ENCODE measurements at places on chromosomes 7 and 10.

- no peak for DNase-seq
These were observed 12.6 kb downstream of the PDAP1 start for GRCh38 chr7:99395616-99396327.

GRCh38 chr7:26388256-26388655, 96.6 kb downstream of the SNX10 start:
- no peak for DNase-seq

DNA sequence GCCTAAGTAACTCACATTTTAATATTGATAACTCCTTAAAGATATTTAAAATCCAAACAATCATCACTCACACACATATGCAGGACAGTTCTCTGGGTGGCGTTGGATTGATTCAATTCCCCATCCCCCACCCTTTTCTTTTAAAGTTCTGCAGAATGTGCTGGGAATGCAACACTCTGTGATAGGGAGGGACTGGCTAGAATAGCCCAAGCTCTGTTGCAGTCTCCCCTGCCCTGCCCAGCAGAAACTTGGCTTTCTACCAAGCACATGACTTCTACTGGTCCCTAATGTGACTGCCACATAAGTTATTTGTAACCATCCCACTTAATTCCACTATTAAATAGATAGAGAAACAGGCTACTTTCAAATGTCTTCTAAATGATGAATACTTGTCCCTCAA, 55.2 kb downstream of the TWIST1 start:
- no peak for DNase-seq

DNA sequence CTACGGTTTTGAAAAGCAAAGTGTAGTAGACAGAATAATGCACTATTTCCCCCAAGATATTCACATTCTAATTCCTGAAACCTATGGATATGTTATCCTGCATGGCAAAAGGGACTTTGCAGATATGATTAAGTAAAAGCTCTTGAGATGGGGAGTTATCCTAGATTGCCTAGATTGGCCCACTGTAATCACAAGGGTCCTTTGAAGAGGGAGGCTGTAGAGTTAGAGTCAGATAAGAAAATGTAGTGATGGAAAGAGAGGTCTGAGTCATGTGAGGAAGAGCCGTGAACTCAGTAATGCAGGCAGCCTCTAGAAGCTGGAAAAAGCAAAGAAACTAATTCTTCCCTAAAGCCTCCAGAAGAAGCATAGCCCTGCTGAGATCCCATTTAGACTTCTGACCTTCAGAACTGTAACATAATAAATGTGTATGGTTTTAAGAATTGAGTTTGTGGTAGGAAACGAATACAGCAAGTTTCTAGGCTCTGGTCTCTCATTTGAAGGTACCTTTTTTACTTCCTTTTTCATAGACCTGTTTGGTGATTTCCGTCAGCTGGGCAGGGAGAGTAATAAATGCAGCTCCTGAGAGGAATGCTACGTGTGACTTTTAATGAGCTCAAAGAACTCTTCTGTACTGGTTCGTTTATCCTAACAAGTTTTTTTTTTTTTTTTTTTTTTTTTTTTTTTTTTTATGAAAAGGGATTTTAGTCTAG, 41.9 kb upstream of the NXPH1 start:
- no peak for DNase-seq

DNA sequence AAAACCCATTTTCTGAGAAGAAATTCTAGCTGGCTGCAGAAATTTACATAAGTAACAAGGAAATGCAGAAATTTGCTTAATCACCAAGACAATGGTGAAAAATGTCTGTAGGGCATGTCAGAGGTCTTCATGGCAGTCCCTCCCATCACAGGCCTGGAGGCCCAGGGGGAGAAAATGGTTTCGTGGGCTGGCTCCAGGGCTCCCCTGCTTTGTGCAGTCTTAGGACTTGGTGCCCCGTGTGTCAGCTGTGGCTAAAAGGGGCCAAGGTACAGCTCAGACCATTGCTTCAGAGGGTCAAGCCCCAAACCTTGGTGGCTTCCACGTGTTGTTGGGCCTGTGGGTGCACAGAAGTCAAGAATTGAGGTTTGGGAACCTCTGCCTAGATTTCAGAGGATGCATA, 215.9 kb downstream of the GPR158 start:
- DNase-seq, result no peak

DNA sequence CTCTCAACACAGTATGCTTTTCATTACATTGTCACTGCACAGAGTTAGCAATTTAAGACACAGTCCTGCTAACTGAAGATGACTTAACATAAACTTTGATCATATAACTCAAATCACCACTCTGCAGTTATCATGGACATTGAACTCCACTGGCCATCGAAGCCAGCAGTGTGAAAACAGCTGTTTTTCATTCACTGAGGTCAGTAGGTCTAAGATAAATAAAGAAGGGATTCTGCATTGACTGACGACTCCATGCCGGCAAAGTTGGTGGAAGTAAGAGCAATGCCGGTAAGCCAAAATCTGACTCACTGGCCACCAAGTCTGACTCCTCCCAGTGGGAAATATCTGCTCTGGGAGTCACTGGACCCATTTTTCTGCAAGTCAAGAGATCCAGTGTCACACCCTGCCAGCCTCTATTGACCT, 449.9 kb upstream of the ANKRD30A start:
- DNase-seq, result no peak

DNA sequence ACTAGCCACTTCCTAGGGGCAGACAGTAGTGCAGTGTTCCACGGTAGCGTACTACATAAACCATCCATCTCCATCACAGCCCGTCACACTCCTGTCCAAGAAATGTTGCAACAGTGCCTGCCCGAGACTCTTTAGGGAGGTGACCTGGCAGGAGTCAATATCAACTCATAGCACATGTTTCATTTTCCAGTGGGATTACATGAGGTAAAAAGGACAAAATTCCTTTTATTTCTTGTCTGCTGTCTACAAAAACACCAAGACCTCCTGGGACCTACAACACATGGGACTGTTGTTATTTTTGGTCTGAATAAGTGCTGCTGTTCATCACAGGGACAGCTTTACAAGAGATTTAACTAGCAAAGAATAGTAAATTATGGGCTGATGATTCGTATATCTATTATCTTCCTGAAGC, 99.9 kb downstream of the MPP7 start:
- DNase-seq, result peak; percentile 70

DNA sequence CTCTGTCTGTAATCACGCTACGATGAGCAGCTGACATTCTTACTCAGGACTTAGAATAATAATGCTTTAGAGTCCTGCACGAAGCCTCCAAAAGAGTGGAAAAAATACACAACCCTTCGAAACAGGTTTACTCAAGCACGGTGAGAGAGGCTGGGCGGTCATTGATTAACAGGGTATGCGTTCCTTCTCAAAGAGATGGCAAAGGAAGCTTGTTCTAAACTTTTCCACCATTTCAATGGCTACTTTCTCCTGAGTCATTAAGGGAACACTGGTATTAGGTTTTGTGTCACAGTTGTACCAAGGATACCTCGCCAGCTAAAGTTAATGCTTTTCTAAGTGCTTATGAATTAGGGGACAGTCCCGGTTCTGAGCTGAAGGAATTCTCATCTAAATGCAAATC, 141.9 kb upstream of the RHEB start:
- DNase-seq, result no peak

GRCh38 chr7:5231811-5232484, 41.9 kb downstream of the WIPI2 start:
- DNase-seq, result no peak

- no peak for DNase-seq
These were observed 557 bp downstream of the HOXA11 start for GRCh38 chr7:27184337-27185012.

DNA sequence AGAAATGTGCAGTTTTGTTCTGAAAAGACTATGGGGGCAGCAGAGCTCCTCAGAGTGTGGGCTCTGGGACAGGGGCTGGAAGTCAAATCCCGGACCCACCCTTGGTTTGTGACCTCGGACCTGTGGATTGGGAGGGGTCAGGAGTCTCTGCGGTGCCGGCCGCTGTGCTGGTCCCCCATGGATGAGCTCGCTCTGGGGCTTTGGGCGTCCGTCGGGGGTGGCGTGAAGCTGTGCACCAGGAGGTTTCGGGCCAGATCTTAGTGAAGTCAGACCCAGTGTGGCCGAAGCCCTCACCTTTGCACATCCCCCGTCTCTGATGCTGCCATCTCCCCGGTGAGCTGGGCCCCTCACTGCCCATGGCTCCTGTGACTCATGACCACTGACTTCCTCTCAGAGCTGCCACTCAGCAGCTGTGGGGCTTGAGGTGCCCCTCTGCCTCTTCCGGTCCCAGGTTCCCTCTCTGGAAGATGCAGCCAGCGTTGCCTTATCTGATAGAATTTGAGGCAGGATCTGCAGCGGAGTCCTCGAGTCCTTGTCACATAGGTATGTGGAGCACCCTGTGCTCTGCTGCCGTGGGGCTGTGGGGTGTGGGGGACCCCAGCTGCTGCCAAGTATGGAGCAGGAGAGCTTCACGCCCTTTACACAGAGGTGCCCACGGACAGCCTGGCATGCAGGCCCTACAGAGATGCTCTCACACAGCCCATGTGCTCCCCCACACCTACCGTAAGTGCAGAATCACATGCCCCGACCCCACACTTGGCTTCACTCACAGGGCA, 11.4 kb upstream of the SCART1 start:
- peak; percentile 38 for DNase-seq

DNA sequence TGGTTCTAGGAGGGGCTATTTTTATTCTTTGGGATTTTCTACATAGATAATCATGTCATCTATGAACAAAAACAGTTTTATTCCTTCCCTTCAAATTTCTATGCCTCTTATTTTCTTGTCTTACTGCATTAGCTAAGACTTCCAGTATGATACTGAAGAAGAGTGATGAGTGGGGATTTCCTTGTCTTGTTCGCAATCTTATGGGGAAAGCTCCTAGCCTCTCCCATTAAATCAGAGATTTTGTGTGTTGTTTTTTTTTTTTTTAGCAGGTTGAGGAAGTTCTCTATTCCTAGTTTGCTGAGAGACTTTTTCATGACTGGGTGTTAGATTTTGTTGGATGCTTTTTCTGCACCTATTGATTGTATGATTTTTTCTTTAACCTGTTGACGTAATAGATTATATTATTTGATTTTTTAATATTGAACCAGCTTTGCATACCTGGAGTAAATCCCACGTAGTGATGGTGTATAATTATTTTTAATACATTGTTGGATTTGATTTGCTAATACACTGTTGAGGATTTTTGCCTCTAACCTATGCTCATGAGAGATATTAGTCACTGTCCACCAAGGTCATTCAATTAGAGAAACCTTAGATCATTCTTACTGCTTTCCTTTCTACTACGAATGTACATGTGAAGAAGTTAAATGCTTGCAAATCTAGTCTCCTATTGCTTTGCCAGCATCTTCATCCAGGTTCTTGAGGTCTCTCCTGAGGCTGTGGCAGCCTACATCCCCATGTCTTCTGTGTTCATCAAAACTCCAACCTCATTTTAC, 6.5 kb downstream of the ATP5F1C start:
- no peak for DNase-seq

DNA sequence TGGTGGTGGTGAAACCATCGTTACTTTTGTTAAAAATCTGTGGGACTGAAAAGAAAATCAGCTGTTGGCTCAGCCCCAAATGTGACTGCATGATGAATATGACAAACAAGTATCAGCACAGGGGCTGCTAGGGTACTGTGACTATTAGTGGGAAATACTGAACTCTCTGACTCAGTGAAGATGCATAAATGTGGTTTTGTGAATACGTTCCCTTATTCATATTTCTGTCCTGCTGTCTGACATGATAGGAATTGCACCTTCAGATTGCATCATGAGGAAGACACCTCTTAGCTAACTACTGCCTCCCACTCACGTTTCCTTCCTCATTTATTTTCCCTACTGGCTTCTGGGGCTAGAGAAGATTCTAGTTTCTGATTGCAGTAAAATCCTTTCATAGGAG, 1.4 kb downstream of the CLEC5A start:
- DNase-seq, result no peak

GRCh38 chr7:3682028-3682710, 381.1 kb downstream of the SDK1 start:
- DNase-seq, result no peak

DNA sequence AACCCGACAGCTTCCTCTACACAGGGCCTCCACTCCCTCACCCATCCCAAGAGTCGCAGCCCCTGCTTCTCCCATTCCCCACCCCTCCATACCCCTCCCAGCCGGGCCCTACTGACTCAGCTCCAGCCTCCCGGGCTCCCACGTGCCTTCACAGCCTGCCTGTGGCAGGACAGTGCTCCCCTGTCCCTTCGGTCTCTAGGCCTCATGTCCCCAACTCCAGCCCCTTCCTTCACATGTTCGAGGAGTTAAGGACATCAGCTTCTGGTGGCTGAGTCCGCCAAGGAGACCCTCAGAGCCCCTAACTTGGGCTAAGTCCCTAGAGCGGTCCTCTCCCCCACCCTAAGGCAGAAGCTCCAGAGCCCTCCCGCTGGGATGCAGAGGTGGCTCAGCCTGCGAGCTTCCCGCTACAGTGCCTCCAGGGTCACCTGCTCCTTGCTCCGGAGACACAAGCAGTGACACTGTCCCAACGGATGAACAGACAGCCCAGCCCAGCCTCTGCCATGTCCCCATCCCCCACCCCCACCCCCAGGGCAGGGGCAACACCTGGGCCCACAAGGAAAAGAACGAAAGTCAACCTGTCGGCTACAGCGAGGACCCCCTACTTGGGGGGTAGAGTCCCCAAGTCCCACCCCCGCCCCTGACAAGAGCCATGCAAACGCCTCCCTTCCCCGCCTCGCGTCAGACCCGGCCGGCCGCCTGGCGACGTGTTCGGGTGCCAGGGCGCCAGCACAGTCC, 716 bp downstream of the SMARCD3 start:
- DNase-seq, result no peak

- no peak for DNase-seq
These were observed 13.9 kb downstream of the BRAT1 start for GRCh38 chr7:2541291-2542010.

DNA sequence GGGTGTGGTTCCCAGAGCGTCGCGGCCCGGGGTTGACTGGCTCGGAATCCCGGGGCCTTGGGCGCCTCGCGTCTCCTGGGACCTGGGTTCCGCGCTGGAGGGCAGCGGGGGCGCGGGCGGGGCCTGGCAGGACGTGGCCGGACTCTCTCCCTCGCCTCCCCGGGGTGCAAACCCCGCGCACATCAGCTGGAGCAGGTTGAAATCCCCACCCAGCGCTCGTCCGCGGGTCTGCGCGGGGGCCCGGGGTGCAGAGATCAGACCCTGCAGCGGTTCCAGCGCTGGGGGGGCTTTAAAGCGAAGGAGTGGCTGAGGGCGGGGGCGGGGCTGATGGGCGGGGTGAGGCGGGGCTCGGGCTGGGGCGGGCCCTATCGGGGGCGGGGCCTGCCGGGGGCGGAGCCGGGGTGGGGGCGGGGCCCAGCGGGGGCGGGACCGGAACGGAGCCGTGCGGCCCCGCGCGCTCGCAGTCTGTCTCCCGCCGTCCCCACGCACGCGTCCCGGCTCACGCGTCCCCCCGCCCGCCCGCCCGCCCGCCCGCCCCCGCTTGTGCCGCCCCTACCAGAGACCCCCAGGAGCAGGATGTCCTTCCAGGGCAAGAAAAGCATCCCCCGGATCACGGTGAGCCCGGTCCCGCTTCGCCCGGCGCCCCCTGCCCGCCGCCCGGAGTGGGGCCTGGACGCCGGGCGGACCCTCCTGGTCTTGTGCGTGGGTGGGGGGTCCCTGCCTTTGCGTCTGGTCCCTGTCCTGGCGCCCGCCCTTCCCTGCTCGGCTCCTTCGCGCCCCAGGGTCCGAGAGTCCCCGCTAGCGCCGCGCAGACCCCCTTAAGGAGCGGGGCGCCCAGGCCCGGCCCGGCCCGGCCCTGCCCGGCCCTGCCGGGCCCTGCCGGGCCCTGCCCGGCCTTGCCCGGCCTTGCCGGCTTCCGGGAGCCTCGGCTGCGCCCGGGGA, at the start of gene DPYSL4:
TSS of gene DPYSL4 (plus strand) at position 461 of the 942 bp plus-strand sequence. CDS start at position 577, 116 bp downstream.
- DNase-seq, result no peak

All from right atrium auricular region (tissue), 2 donors.